ENCODE measurements at places on chromosomes 7 and 10.
A peak's percentile ranks its signal among the peaks of the same experiment; 100 is the strongest.

DNA sequence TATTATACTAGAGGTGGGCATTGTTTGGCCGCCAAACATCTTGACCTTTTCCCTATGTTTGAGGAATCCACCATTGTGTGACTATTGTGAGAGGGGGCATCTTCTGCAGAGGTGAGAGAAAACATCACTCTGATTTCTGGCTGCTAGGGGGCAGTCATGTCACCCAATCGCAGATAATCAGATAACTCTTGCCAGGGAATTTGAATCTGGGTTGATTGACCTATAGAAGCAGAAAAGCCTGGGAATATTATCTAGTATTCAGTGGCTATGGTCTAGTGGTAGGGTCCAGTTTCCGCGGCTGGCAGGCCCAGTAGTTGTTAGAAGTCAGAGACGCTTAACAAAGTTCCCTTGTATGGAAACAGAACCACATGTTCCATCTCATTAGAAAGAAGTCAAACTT lies 808.5 kb downstream of the PHTF2 start:
- DNase-seq = no peak

GRCh38 chr7:91243591-91244301 lies 20.5 kb upstream of the FZD1 start:
- no peak for DNase-seq

GRCh38 chr7:977326-978048 lies 2.1 kb upstream of the COX19 start:
- no peak for DNase-seq

DNA sequence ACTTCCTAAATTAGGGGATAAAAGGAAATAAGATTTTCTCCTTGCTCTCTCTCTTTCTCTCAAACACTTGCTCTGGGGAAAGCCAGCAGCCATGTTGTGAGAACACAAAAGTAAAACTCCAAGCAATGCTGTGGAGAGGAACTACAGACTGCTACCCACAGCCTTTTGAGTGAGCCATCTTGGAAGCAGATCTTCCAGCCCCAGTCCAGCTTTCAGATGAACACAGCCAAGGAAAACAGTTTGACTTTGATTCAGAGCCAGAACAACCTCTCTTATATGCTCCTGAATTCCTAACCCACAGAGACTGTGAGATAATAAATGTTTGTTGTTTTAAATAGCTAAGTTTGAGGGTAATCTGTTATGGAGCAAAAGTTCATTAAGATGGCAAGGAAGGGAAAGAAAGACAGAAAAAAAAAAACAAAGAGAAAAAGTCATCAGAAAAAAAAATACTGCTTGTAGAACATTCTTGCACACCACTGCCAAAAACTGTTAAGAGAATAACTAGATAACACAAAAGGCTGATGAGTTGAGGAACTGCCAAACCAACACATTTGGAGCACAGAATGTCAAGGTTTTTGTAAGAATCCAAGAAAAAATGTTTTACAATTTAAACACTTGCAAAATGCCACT lies 20.9 kb upstream of the PRKAR2B start:
- no peak for DNase-seq

DNA sequence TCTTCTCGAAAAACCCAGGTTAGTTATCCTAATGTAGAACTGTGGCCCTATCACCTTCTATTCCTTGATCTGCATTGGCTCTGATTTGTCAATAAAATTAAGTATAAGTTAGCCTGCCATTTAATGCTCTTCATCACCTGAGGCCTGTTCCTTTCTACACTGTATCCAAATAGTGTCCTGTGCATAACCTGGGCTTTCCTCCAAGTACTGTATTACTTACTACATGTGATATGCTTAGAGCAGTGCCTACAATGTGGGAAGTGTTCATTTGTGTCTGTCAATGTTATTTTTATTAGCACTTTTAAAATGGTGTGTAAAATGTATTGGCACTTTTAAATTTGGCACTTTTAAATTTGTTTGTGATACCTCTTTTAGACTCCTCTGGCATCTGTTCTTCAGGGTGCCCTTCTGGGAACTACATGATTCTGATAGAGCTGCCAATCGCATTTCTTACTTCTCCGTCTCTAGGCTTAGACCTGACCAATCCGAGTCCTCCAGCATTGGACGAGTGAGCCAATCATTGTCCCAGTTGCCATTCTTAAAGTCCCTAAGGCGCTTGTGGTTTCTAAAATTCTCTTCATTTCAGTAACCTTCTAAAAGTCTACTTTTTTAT lies 85.5 kb downstream of the GNAI1 start:
- DNase-seq = no peak

DNA sequence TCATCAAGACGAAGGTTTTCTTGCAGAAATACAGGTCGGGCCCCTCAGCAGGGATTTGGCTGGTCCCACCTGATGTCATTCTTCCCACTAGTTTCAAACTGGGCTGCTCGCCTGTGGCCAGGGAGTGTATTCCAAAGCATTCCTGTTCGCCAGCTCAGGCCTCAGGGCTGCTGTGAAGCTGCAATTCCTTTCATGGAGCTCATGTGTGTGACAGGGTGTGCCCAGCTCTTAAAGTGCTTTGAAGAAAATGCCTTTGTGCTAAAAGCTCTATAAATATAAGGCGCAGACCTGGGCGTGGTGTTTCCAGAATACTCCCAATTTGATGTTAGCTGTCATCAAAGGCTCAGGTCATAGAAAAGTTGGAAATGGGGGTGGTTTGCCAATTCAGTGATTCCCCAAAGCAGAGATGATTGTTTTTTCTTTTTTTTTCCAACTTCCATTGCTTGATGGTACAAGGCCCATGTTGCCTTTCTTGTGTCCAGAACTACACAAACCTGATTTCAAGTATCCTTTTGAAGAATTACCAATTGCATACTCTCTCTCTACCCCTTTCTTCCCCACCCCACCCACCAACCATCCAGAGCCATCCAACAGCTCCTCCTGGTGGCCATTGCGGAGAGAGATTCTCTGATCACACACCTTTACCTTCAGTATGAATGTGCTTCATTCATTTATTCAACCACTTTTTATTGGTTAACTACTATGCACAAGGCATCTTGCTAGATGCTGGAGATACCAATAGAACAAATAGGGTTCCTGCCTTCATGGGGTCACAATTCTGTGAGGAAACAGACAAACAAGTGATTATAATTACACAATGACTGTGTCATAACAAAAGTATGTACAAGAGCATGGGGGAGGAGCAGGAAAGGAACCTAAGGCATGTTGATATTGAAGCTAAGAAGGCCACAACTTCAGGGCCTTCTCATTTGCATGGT lies 297.3 kb upstream of the LYZL1 start:
- peak; percentile 22 for DNase-seq

DNA sequence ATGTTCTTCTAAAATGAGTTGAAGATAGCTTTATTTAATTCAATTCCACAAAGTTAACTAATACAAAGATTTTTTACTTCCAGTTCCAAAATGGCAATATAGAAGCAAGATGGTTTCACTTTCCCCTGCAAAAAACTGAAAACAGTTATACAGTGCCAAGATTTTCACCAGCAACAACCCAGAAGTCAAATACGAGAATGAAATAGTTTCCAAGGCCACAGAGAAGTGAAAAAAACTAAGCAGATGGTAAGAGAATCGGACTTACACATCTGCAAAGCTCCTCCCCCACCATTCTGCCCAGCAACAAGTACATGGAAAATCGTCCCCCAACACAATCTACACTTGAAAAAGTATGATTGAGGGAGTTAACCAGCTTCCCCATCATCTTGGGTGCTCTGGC lies 30.3 kb upstream of the KEL start:
- no peak for DNase-seq

DNA sequence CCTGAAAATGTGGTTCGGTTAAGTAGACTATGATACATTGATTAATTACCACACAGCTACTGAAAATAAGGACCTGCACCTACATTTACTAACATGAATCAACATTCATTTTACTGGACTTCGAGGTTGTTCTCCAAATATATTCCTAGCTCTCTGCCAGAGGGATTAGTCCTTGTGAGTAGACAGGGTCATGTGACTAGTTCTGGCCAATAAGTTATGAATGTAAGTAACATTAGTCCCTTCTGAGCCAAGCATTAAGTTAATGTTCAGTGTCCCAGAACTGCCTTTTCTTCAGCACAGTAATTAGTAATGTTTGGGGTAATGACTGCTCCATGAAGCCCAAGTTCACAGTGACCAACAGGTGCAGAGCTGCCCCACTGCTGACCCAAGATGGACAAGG lies 9.2 kb downstream of the ITIH5 start:
- no peak for DNase-seq

- DNase-seq = no peak
Observed at GRCh38 chr7:100964630-100965029, 4.7 kb upstream of the MUC12 start.

- DNase-seq = no peak
Observed at GRCh38 chr7:92875719-92876118, 39.3 kb upstream of the CDK6 start.

DNA sequence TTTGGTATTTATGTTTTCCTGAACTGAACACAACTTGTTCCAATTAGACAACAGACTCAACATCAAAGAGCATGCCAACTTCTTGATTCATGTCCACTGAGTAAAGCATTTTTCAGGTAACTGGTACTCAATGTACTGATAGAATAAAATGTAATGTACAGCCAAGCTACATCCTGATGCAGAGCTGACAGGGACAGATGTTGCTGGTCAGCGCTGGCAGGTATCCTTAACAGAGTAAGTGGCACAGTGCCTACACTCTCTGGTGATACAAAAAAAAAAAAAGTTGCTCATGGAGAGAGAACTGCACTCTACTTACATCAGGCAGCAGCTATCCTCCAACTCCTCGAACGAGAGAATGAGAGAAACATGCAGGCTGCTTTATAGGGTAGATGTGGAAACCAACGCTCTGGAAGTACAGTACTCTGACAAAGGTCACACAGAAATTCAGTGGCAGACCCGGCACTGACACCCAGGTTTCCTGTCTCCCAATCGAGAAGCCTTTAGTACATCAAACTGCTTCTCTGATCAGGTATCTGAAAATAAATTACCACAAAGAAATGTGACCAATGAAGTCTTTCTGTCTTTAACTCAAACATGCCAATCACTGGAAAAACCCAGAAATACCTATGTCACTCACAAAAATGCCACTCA lies 4.6 kb downstream of the ITGB1 start:
- no peak for DNase-seq

Measured in activated T-cell treated with anti-CD3 and anti-CD28 coated beads for 24 hours (primary cell).